ENCODE measurements at places on chromosomes 1 and 21. TPM values are rescaled to one million over a fixed set of nuclear protein-coding genes. Genes with fewer than 3 reads are reported as not detected.

The CCNL2 gene
- 165 TPM for total RNA-seq

The RHBDL2 gene
- total RNA-seq, result 1.1 TPM

The ARL8A gene
- 106 TPM for total RNA-seq

DNA sequence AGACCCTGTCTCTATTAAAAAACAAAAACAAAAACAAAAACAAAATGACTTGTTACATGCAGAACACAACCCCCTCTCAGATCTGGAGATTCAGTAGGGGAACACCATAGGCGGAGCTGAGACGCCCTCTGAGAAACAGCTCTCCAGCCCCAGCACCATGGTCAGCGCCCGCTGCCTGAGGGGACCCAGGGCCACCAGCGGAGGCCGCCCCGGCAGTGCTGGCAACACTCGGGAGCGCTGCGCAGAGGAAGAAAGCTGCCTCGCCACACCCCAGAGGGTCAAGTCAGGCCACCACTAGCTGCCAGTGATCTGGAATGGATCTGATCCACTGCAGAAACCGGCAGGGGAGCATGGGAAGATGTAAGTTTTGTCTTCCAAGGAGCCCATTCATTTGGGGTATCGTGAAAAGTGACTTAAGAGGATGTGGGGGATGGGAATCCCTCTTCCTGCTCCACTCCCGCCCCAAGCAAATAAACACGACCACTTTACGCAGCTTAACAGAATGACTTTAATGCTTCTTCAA, 3.1 kb downstream of the ACTA1 start:
- H3K36me3 ChIP-seq, result no peaks in the 10 kb centered on the region
- peak; percentile 74 for DNase-seq

- peaks cover 35% of the 10 kb centered on the region for H3K36me3 ChIP-seq
- H3K27ac ChIP-seq, result no peak overlapping the region
- H3K4me1 ChIP-seq, result peaks cover 37% of the 10 kb centered on the region
- H3K27me3 ChIP-seq, result no peaks in the 10 kb centered on the region
Measured at GRCh38 chr1:56526571-56527174, 52.7 kb downstream of the PLPP3 start.

DNA sequence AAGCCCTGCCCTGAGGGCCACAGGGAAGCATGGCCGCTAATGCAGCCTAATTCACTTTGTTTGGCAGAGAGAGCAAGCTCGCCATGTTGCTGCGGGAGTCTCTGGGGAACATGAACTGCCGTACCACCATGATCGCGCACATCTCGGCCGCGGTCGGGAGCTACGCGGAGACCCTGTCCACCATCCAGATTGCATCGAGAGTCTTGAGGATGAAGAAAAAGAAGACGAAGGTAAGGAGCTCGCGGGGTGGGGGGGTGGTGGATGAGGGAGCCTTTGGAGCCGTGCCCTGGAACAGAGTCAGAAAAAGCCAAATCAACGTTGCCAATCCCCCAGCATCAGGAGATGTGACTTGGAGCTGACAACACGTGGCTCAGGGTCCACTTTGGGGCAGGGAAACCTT, 529.4 kb downstream of the KIF26B start:
- no peaks in the 10 kb centered on the region for H3K27me3 ChIP-seq
- no peak for DNase-seq
- H3K27ac ChIP-seq, result no peak overlapping the region
- no peak overlapping the region for H3K4me3 ChIP-seq
- H3K4me1 ChIP-seq, result no peaks in the 10 kb centered on the region

DNA sequence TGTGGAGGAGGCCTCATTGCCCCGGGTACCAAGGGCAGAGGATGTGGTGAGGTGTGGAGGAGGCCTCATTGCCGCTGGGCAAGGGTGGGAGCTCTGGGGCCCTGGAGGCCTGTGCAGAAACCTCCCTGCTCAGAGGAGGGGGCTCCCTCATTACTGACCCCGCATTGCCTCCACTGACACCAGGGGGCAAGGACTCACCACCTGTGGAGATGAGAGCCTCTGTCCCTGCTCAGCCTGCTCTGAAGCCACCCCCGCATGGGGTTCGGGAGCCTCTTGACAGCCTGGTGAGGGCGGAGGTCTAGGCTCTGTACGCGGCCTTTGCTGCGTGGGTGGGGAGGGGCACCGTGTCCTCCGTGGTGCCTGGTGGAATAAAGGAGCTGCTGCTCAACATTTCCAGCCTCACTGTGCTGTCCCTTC, 95.0 kb upstream of the COL6A1 start:
- H3K36me3 ChIP-seq, result no peaks in the 10 kb centered on the region
- no peak overlapping the region for H3K4me3 ChIP-seq
- H3K4me1 ChIP-seq, result no peaks in the 10 kb centered on the region
- no peak overlapping the region for H3K27ac ChIP-seq

DNA sequence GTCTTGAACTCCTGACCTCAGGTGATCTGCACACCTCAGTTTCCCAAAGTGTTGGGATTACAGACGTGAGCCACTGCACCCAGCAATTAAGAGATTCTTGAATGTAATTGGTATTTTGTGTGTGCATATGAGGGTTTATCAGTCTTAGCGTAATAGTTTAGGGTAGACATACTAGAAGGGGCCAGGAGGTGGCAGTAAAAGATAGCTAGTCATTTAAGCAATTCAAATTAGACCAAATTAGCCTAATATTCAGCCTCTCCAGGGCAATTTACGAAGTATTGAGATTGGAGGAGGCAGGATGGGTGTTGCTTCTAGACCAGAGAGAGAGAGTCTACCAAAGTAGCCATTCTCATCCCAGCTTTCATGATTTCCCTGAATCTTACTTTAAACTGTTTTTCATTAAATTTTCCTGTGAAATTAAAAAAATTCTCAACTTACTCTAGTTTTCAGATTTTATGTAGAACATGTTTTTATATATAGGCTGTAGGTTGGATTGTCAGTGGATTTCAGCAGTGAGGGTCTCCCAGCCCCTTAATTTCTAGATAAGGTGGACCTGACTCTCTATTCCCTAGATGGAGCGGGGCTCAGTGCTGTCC, 119.7 kb downstream of the HHAT start:
- no peak overlapping the region for H3K4me3 ChIP-seq
- no peaks in the 10 kb centered on the region for H3K36me3 ChIP-seq
- no peak overlapping the region for H3K27ac ChIP-seq
- DNase-seq, result no peak

The OR2L2 gene
- total RNA-seq, result 0.14 TPM

The MARK1 gene
- total RNA-seq, result 2.3 TPM

GRCh38 chr1:220249522-220249921, 22.7 kb downstream of the RAB3GAP2 start:
- H3K27me3 ChIP-seq, result no peaks in the 10 kb centered on the region
- DNase-seq, result no peak
- no peak overlapping the region for H3K4me3 ChIP-seq
- no peaks in the 10 kb centered on the region for H3K4me1 ChIP-seq
- H3K27ac ChIP-seq, result no peak overlapping the region

The PHC2 gene
- 124 TPM for total RNA-seq

The DCAF6 gene
- total RNA-seq, result 49.9 TPM

The CCDC27 gene
- total RNA-seq, result not detected

The BARHL2 gene
- not detected for total RNA-seq

GRCh38 chr21:33089395-33090119, 19.6 kb downstream of the OLIG1 start:
- no peaks in the 10 kb centered on the region for H3K36me3 ChIP-seq
- no peak overlapping the region for H3K27ac ChIP-seq
- H3K4me1 ChIP-seq, result no peaks in the 10 kb centered on the region
- H3K27me3 ChIP-seq, result no peaks in the 10 kb centered on the region

DNA sequence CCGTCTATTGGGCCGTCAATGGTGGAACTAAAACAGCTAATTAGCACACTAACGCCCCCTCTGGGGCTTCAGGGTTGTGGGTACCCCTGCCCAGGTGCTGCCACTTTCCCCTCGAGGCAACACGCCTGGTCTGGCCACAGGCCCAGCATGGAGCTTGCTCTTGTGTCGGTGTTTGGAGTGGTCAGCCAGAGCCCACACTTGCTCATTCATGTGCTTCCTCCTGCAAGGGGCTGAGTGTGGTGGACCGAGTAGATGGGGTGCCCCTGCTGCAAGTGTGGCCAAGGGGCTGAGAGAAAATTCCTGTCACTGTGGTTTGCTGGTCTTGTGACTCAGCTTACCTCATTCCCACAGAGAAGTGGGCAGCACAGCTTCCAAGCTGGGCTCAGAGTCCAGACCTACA, 25.7 kb downstream of the HTR6 start:
- DNase-seq, result no peak
- H3K4me3 ChIP-seq, result no peak overlapping the region
- no peak overlapping the region for H3K27ac ChIP-seq
- peaks cover 14% of the 10 kb centered on the region for H3K36me3 ChIP-seq

- no peak overlapping the region for H3K4me3 ChIP-seq
- peak; percentile 20 for DNase-seq
- no peak overlapping the region for H3K27ac ChIP-seq
- no peaks in the 10 kb centered on the region for H3K27me3 ChIP-seq
- no peaks in the 10 kb centered on the region for H3K4me1 ChIP-seq
- no peaks in the 10 kb centered on the region for H3K36me3 ChIP-seq
Measured at GRCh38 chr1:4796161-4797015, 142.0 kb downstream of the AJAP1 start.

DNA sequence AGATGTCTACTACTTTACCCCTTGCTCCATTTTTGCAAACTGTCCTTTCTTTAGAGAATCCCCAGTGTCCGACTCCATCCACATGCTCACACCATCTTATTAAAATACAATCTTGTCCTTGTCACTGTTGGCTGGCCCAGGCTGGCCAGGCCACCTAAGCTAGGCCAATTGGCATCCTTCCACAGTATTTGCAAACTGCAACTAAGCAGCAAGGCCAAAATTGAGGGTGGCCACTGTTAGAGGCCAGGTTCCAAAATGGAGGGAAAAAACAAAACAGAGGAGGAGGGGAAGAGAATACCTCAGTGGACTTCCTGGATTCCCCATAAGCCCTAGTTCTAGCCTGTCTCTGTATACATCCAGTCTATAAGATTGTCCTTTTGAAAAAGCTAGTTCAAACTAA, 4.3 kb downstream of the FAM89A start:
- H3K4me1 ChIP-seq, result peaks cover 24% of the 10 kb centered on the region
- H3K27ac ChIP-seq, result no peak overlapping the region
- no peak for DNase-seq
- H3K36me3 ChIP-seq, result no peaks in the 10 kb centered on the region
- no peak overlapping the region for H3K4me3 ChIP-seq

The OLIG2 gene
- not detected for total RNA-seq

The FAM163A gene
- total RNA-seq, result not detected

DNA sequence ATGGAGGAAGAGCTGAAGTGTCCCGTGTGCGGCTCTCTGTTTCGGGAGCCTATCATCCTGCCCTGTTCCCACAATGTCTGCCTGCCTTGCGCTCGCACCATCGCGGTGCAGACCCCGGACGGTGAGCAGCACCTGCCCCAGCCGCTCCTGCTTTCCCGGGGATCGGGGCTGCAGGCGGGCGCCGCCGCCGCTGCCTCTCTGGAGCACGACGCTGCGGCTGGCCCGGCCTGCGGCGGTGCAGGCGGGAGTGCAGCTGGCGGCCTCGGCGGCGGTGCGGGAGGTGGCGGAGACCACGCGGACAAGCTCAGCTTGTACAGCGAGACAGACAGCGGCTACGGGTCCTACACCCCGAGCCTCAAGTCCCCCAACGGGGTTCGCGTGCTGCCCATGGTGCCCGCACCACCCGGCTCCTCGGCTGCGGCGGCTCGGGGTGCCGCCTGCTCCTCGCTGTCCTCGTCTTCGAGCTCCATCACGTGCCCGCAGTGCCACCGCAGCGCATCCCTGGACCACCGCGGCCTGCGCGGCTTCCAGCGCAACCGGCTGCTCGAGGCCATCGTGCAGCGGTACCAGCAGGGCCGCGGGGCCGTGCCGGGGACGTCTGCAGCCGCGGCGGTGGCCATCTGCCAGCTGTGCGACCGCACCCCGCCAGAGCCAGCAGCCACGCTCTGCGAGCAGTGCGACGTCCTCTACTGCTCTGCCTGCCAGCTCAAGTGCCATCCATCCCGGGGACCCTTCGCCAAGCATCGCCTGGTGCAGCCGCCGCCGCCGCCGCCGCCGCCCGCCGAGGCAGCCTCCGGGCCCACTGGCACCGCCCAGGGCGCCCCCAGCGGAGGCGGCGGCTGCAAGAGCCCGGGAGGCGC, 1.3 kb downstream of the TRIM67 start:
- H3K27ac ChIP-seq, result no peak overlapping the region
- H3K27me3 ChIP-seq, result peaks cover 80% of the 10 kb centered on the region
- no peak overlapping the region for H3K4me3 ChIP-seq
- DNase-seq, result no peak
- no peaks in the 10 kb centered on the region for H3K36me3 ChIP-seq

DNA sequence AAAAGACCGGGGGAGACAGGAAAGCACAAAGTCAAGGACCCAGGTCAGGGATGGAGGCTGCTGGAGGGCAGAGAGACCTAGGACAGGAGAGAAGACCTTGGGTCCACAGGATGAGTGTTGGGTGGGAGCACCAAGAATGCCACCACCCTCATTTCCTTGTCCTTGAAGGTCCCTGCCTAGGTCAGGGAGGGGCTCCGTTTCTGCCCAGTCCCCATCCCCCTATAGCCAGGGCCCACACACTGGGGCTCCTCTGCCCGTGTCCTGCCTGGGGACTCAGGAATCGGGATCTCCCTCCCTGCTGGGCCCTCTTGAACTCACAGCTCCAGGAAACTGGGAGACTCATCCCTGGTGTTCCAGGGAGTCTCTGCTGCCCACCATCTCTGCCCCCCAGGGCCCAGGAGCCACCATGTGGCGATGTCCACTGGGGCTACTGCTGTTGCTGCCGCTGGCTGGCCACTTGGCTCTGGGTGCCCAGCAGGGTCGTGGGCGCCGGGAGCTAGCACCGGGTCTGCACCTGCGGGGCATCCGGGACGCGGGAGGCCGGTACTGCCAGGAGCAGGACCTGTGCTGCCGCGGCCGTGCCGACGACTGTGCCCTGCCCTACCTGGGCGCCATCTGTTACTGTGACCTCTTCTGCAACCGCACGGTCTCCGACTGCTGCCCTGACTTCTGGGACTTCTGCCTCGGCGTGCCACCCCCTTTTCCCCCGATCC, 584 bp downstream of the TINAGL1 start:
- peak overlapping the region; percentile 65 for H3K4me3 ChIP-seq
- peak overlapping the region; percentile 76 for H3K27ac ChIP-seq
- DNase-seq, result peak; percentile 66
- no peaks in the 10 kb centered on the region for H3K27me3 ChIP-seq

The SPATA6 gene
- 19.5 TPM for total RNA-seq

GRCh38 chr1:119918301-119918700, 22.0 kb upstream of the ADAM30 start:
- H3K4me1 ChIP-seq, result no peaks in the 10 kb centered on the region
- H3K4me3 ChIP-seq, result no peak overlapping the region
- DNase-seq, result no peak
- H3K27me3 ChIP-seq, result no peaks in the 10 kb centered on the region

The EPS15 gene
- total RNA-seq, result 88.5 TPM

DNA sequence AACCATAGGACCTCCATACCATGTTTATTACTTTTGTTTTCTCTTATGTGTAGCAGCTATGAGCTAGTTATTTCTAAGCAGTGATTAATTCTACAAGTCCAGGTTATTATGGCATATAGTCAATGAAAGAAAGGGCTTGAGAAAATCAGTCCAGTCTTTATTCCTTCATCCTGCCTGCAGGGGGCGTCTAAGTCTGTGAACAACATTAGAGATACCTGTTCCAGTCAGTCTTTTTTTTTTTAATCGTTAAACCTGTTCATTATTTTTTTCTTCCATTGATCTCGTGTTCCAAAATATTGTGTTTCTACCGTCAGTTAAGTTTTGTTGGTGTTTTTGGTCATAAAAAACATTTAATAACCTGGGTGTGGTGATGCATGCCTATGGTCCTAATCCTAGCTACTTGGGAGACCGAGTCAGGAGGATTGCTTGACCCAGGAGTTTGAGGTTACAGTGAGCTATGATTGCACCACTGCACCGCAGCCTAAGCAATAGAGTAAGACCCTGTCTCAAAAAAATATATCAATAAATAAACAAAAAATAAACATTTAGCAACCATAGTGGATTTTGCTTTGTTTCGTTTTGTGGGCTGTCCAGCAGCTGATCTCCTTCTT, 29.4 kb upstream of the CD2 start:
- no peak overlapping the region for H3K27ac ChIP-seq
- no peaks in the 10 kb centered on the region for H3K27me3 ChIP-seq
- H3K4me1 ChIP-seq, result no peaks in the 10 kb centered on the region

The TSSK3 gene
- total RNA-seq, result 2.5 TPM
